Endodermal cell (in vitro differentiated cells): ENCODE measurements at places on chromosomes 4 and X.
A peak's percentile ranks its signal among the peaks of the same experiment; 100 is the strongest.

GRCh38 chr4:898869-899555 is 33.1 kb downstream of the GAK start:
- no peak for DNase-seq

- DNase-seq = no peak
Observed at GRCh38 chrX:9942086-9942485, 25.1 kb upstream of the CLDN34 start.

DNA sequence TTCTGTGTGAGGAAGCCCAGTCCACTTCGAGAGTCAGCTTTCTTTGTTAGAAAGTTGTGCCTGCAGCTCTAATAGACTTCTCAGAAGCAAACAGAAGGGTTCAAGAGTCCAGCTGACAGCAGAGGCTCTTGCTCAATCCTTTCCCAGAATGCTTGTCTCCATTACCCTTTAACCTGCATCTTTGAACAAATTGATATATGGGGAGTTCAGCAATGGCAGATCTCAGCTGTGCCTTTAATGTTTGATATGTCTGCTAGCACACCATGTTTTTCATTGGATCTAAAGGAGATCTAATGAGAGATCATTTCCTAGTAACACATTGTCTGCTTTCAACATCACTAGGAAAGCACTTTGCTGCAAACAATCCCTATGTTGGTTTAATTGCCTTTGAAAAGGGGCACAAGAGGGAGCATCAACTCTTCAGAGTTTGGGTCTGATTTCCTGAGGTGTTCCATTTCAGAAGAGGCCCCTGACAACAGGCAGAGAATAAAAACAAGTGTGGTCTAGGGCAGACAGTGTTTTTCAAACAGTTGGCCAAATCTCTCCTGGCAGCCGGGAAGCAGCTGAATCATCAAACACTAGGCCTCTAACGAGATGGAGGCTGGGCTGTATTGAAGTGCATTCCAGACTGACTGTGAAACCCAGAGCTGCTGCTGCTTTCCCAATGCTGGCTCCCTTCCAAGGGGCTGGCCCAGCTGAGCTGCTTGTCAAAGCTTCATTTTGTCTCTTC is 55.5 kb downstream of the LUZP4 start:
- DNase-seq = peak; percentile 83

- no peak for DNase-seq
Observed at GRCh38 chr4:24778464-24779225, 16.7 kb upstream of the SOD3 start.

DNA sequence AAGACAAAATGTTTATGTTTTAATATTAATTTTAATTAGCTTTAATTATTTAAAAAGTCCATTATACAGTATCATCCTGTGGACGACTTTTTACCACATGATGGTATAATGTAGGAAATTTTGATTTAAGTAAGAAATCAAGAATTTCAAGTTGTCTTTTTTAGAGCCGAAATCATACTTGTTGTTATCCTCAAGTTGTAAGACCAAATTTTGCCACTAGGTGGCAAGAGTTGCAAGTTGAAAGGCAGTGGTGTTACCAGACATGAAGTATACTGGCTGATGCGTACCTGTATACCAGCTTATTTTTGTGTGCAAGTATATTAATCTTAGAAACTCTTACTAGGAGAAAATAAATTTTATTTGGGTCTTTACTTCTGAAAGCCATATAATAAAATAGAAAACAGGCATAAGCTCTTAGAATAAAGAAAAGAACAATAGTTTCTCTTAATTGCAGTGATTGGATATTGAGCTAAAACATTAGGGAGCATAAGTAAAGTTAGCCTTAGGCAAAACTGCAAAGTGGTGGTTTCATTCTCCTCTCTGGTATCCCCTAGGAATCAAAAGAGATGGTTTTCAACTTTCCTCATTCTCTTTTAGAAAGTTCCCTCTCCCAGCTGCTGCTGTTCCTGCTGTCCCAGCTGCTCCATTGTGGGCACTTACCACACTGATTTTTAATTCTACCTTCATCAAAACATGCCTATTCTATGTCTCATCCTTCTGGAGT is 118.0 kb upstream of the WDFY3 start:
- DNase-seq = no peak

DNA sequence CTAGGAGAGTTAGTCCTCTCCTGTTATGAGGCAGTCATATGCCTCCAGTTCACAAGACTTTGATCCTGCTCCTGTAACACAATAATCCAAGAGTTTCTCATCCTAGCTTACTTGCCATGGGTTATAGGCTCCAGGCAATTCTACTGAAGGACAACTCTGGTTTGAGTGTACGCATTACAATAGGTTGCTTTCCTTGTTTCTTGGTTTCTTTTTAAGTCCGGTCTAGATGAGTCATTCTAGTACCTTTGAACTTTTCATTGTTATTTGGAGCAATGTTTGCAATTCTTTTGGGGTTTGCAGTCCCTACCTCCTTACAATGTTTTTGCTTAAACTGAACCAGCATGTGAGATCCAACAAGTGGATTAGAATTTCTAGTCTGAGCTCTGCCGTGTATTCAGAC is 109.1 kb downstream of the ANAPC4 start:
- no peak for DNase-seq

- DNase-seq = no peak
Observed at GRCh38 chr4:142356118-142356759, 489.9 kb downstream of the INPP4B start.

DNA sequence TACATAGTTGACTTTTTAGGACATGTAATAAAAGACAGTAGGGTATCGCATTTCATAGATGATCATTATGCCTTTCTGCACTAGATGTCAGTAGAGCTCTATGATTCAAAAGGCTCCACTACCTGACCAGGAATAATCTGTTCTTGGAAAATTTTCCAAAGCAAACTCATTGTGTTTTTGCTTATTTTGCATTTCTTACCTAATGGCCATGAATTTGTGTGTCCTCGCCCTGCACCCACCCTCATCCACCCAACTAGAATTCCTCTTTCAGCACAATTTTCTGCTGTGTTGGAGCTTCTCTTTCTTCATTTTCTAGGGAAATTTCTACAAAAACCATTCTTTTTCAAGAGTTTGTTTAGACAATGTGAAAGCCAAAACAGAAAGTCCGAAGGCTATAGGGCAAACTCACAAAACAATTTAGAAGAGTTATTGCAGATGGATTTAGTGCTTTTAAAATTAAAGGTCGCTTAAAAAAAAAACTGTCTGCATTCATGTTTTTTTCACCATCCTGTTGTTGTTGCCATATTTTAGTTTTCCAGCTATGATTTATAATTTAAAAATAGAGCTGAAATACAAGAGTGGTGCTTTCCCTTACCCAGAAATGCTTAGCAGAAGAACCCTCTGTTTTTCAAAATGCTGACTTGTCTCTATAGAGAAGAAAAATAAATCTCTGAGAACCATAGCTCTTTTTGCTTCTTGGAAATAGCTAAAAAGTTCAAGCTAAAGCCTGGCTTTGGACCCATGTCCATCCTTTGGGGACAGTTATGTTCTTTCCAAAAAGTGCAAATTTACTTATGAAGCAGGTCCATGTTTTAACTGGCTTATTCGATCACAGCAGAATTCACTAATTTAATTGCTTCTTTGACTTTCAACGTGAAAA is 183.7 kb downstream of the SPATA18 start:
- DNase-seq = no peak

- DNase-seq = no peak
Observed at GRCh38 chr4:165031436-165032211, at the start of gene TRIM60. Gene TRIM60, plus strand, starts transcription at chr4:165031999. Its CDS starts 8,074 bp downstream, at chr4:165040073.

DNA sequence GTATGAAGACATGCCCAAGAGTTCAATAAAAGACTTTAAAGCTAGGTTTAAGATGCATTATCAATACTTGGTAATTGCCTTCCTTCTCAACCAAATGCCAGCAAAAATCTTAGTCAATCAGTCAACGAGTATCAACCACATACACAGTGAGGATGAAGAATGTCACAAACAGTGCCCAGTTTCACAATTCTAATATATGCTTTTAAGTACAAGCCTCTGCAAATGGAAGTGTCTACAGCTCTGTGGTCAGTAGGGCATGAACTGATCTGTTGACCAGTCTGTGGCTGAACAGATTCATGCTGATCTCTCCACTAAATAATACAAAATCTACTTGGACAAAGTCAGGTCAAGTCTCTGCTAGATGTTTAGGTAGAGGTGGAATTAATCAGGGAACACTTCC is 27.9 kb downstream of the PPARGC1A start:
- no peak for DNase-seq

DNA sequence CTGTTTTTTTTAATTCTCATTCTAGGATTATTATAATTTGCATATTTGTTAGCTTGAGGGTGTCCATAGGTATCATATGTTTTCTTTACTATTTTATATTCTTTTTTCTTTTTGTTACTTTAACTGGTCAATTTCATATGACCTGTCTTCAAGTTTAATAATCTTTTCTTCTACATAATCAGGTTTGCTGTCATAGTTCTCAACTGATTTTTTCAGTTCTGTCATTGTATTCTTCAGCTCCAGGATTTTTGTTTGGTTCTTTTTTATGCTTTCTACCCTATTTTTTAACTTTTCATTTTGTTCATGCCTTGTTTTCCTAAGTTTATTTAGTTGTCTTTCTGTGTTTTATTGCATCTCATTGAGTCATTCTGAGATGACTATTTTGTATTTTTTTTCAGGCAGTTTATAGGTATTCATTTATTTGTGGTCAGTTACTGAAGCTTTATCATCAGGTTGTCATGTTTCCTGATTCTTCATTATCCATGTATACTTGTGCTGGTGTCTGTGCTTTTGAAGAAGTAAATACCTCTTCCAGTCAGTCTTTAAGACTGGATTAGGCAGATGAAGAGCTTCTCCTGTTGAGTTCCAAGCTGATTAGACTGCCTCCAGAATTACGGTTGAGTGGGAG is 220.3 kb upstream of the VEGFC start:
- DNase-seq = no peak

- peak; percentile 59 for DNase-seq
Observed at GRCh38 chr4:62644372-62644771, 1444.2 kb downstream of the ADGRL3 start.

- peak; percentile 1 for DNase-seq
Observed at GRCh38 chr4:184399512-184399908, 74.8 kb downstream of the IRF2 start.

DNA sequence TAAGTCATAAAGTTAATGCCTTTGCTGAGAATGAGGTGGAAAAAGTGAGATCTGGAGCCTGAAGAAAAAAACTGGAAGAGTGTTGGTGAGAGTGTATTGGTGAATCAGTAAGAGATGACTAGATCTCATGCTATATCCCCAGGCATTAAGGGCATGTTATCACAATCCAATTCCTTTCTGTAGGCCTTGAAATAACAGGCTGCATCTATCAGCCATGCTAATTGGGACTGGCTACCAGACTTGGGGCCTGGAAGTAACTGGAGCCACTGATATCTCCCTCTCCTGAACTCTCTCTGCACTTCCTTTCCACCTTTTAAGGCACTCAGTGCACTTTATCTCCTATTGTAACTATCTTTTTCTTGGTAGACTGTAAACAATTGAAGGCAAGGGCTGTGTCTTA is 88.8 kb upstream of the HPRT1 start:
- no peak for DNase-seq

DNA sequence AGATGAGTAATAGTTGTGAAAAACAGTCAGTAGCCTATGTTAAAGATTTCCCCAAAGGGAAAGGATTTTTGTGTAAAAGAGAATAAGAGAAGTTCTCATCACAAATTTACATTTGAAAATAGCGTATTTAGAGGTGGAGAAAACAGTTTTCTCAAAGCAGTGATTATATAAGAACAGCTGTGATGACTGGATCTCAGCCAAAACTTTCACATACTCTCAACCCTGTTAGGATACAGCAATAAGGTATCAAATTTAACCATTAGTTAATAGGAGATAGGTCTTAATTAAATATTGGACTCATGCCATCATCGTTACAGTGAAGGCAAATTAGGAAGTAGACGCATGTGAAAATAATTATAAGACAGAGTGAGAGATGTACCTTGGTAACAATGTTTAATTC is 622.7 kb downstream of the PCDH18 start:
- no peak for DNase-seq

DNA sequence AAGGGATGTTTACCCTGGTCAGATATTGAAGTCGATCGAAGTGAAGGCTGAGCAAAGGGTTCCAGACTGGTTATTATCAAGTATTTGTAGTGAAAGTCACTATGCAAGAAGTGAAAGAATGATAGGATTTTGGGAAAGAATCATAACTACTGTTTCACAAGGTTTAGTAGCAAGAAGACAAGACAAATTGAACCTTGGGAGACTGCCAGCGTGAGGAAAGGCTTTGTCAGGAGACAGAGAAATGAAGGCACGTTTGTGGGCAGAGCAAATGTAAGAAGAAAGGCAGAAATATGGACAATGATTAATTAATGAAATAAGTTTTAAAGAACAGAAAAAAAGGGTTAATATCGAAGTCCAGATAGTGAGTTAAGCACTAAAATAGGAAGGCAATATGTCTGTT is 456.8 kb downstream of the TRIML1 start:
- no peak for DNase-seq

DNA sequence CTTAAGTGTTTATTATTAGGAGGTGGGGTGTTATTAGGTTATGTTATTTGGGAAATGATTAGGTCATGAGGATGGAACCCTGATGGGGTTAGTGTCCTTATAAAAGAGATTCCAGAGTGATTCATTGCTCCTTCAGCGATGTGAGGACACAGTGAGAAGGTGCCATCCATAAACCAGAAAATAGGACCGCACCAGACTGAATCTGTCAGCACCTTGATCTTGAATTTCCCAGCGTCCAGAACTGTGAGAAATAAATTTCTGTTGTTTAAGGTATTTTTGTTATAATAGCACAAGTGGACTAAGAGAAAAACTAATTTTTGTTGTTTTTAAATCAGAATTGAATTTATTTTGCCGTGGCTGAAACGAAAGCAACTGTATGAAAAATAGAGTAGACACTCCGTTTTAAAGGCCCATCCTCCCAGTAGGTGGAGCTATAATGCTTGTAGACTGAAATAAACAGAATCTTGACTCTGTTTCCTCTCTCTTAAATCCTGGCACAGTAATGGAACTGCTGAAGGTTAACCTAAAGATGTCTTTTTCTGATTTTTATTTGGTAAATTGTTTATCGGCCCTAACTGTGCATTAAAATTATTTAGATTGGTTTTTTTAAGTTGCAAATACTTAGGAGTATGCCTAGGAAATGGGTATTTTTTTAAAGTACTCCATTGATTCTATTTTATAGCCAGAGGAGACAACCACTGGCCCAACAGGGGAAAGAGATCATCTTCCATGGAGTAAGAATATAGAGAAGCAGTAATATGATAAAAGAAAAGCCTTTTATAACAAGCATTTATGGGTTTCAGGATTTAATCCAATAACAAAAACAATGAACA is 133.2 kb upstream of the ADAMTS3 start:
- DNase-seq = peak; percentile 56

DNA sequence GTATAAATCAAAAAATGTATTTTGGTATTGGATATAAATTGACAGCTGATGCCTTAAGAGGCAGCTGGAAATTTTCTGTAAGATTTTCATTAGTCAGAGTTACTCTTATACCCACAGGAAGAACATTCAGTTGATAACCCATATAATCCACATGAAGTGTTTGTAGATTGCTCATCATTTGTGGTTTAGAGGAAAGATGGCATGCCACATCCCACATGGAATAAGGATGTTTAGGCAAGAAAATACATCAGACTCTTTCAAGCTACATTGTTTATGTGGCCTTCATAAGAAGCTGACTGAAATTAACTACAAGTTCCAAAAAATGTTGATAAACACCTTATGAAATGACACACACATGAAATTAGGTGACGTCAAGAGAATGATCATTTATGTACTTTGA is 56.6 kb downstream of the AREG start:
- DNase-seq = no peak

GRCh38 chrX:41350976-41351569 is 17.1 kb downstream of the DDX3X start:
- DNase-seq = peak; percentile 43
